NAMALWA (cell line): ENCODE measurements at places on chromosomes 3 and 15.

- DNase-seq: no peak
These were observed 2.7 kb downstream of the PRICKLE2 start for GRCh38 chr3:64222501-64223111.

DNA sequence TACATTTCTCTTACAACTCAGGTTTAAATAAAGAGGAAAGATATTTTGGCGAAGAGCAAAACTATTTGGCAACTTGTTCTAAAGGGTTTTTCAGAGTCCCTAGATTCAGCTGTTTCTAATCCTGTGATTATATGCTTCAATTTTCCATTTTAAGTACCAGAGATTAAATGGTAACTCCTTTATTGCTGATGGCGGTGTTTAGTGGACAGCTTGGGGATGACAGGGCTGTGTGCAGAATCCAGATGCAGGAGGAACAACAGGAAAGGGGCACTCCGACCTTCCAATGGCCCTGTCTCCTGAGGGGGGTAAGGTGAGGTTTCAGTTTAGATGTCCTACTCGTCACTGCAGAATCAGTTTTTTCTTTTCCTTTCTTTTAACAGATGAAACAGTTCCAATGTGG, 405.0 kb downstream of the PDCD6IP start:
- DNase-seq: no peak

DNA sequence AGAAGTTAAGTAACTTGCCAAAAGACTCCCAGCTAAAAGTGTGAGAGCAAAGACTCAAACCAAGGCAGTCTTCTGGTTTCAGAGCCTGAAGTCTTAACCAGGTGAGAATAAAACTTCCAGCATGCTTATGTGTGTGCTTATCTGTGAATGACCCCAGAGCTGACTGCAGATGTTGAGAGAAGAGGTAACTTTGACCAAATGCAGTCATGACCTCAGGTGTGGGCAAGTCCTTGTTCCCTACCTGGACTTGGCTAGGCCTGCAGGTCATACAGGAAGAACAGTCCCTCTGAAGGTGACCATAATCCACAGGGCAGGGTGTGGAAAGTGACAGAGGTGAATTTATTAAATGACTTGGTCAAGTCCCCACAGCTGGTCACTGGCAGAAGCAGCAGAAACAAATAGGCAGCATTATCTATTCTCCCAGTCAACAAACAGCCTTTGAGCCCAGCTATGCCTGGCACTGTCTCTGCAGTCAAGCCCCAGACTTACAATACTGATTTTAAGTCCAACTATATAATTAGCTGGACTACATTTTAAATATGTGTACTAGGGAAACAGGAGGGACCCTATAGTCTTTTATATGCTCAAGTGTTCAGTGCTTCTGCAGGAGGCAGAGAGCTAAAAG, 3.0 kb upstream of the CPEB1 start:
- DNase-seq: no peak

- DNase-seq: no peak
These were observed 59.0 kb upstream of the CTSH start for GRCh38 chr15:79003896-79004295.

GRCh38 chr3:196650740-196651311, 11.3 kb downstream of the NRROS start:
- DNase-seq: no peak

GRCh38 chr15:56473017-56473416, 8.1 kb upstream of the MNS1 start:
- DNase-seq: no peak

DNA sequence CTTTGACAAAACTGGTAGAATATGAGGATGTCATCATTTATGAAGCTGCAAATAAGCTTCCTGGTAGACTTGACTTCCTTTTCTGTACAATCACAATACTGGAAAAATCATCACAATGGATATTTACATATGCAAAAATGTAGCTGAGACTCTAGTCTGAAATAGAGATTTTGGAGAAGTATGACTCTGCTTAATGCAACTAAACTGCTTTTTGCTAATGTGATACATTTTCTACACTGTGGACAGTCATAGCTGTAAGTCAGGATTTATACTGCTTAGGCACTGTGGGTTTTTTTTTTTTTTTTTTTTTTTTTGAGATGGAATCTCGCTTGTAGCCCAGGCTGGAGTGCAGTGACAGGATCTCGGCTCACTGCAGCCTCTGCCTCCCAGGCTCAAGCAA, 34.5 kb upstream of the ST3GAL6 start:
- no peak for DNase-seq

DNA sequence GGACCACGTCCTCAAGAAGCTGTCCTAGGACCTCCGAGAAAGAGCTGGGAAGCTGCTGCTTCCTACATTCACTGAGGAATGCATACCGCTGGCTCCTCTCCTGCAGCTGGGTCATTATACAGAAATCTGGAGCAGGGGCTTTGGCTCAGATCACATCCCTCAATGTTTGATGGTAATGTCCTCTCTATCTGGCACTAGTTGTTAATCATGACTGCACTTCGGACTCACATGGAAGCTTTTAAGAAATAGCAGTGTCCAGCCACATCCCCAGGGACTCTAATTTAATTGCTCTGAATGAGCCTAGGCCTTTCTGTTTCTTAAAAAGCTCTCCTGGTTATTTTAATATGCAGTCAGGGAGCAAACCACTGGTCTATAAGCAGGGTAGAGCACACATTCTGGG, 25.7 kb upstream of the MYRIP start:
- DNase-seq: no peak

DNA sequence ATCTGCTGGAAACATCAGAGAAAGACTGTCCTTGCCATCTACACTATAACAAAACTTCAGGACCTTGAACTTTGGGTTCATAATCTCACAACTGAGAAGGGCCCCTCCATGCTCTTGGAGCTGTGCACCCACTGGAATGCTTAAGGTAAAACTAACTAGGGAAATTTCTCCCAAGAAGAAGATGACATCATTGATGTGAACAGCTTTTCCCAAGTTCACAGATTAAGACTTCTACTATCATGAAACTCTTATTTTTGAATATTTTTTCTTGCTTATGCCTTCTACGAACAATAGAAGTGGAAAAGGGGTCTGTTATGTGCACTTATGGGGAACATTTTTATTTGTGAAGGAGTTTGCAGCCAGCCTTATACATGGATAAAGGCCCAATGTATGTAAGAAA, 5.0 kb downstream of the CYP11A1 start:
- no peak for DNase-seq

DNA sequence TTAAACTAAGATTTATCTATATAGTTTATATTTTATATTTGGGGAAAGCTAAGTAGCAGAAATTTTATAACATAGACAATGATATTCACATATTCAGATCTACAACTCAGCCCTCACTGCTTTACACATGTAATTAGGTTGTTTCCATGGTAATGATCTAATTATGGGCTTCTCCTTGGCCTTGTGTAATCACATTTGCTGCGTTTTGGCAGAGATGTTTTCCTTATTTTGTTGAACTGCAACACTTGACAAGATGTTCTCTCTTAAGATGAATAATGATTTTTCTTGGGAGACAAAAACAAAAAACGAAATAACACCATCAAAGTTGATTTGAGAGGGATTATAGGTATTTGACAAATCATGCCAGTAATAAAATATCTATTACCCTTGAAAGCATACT, 635.6 kb upstream of the TBL1XR1 start:
- no peak for DNase-seq

GRCh38 chr3:190737446-190737845, 125.0 kb downstream of the GMNC start:
- no peak for DNase-seq
